ENCODE measurements at places on chromosomes 1 and 21.

DNA sequence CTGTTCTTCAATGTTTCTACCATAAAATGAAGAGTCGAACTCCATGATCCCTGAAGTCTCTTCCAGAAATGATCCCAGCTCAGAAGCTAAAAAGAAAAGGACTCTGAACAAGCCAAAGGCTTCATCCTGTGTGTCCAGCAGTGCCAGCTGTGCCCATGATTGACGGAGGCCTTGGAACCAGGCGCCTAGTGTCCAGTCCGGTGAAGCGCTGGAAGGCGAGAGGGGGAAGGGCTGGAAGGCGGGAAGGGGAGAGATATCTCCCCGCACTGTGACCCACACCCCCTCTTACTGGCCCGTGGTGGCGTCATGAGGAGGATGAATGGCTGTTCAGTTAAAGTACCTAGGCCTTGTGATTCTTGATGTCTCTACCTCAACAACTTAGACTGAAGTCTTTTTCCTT is 10.4 kb upstream of the PLEKHA6 start:
- no peak for DNase-seq

DNA sequence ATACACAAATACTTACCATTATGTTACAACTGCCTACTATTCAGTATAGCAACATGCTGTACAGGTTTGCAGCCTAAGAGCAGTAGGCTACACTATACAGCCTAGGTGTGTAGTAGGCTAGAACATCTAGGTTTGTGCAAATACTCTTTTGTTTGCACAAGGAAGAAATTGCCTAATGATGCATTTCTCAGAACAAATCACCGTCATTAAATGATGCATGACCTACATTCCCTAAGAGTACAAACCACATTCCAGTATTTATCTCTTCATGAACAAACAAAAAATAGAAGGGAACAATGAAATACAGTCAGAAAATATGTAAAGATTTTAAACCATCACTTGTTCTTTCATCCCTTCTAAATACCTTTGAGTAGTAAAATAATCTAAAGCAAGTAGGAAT is 109.7 kb upstream of the HP1BP3 start:
- no peak for DNase-seq

GRCh38 chr1:73517603-73518191 is 680.3 kb downstream of the LRRIQ3 start:
- no peak for DNase-seq

- DNase-seq: no peak
Observed at GRCh38 chr1:52209429-52209828, 67.5 kb downstream of the ZFYVE9 start.

DNA sequence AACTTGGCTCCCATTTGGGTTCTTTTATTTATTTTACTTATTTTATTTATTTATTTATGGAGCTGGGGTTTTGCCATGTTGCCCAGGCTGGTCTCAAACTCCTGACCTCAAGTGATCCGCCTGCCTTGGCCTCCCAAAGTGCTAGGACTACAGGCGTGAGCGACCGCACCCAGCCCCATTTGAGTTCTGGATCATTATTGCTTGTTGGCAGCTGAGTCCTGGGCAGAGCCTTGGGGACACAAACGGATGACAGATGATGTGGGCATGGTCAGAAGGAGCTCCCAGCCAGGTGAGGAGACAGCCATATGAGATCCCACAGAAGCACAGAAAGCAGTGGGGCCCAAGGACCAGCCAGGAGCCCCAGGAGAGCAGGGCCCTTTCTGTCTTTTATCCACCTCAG is 254.0 kb downstream of the MATN1 start:
- no peak for DNase-seq

- DNase-seq: no peak
Observed at GRCh38 chr1:230303069-230303468, 123.1 kb downstream of the PGBD5 start.

- DNase-seq: no peak
Observed at GRCh38 chr1:59025201-59025600, 241.4 kb upstream of the JUN start.

GRCh38 chr1:220962031-220962751 is 82.9 kb downstream of the HLX start:
- no peak for DNase-seq

- no peak for DNase-seq
Observed at GRCh38 chr1:32208891-32209328, at the start of gene DCDC2B. DCDC2B (plus strand) TSS chr1:32209089; CDS start chr1:32209094, 5 bp downstream.

GRCh38 chr1:158117854-158118704 is 62.6 kb upstream of the CD1D start:
- peak; percentile 24 for DNase-seq

Measured in posterior cingulate gyrus (tissue), 11 donors.